ENCODE measurements at places on chromosomes 6 and 20. TPM values are rescaled to one million over a fixed set of nuclear protein-coding genes. Genes with fewer than 3 reads are reported as not detected.

Gene CUL9
- 24.2 TPM for total RNA-seq

Gene CTSZ
- total RNA-seq: 140 TPM

Gene SYNDIG1
- 0.54 TPM for total RNA-seq

Gene DEFB129
- total RNA-seq: not detected

Gene ZSCAN23
- total RNA-seq: 8.0 TPM

Gene POU5F1
- total RNA-seq: 2.8 TPM

Gene ARFGEF3
- 4.4 TPM for total RNA-seq

Gene SMOC2
- 14.6 TPM for total RNA-seq

Gene EGFL8
- 22.1 TPM for total RNA-seq

Gene UNC93A
- total RNA-seq: not detected

Gene MAS1
- total RNA-seq: not detected

Gene EEF1A2
- 163 TPM for total RNA-seq

Gene STMND1
- total RNA-seq: not detected

Gene GGTLC1
- total RNA-seq: 0.38 TPM

All from adrenal gland (tissue), 19 donors.